ENCODE measurements at places on chromosomes 11 and 22. TPM values are rescaled to one million over a fixed set of nuclear protein-coding genes. Genes with fewer than 3 reads are reported as not detected.

The OR4C12 gene
- total RNA-seq = not detected

The SCGB1C1 gene
- total RNA-seq = not detected

The CRYBB3 gene
- total RNA-seq = not detected

GRCh38 chr11:14264966-14265365 is 94.0 kb downstream of the RRAS2 start:
- no peak overlapping the region for H3K27ac ChIP-seq
- H3K36me3 ChIP-seq = no peaks in the 10 kb centered on the region
- no peaks in the 10 kb centered on the region for H3K4me1 ChIP-seq
- no peak for DNase-seq

DNA sequence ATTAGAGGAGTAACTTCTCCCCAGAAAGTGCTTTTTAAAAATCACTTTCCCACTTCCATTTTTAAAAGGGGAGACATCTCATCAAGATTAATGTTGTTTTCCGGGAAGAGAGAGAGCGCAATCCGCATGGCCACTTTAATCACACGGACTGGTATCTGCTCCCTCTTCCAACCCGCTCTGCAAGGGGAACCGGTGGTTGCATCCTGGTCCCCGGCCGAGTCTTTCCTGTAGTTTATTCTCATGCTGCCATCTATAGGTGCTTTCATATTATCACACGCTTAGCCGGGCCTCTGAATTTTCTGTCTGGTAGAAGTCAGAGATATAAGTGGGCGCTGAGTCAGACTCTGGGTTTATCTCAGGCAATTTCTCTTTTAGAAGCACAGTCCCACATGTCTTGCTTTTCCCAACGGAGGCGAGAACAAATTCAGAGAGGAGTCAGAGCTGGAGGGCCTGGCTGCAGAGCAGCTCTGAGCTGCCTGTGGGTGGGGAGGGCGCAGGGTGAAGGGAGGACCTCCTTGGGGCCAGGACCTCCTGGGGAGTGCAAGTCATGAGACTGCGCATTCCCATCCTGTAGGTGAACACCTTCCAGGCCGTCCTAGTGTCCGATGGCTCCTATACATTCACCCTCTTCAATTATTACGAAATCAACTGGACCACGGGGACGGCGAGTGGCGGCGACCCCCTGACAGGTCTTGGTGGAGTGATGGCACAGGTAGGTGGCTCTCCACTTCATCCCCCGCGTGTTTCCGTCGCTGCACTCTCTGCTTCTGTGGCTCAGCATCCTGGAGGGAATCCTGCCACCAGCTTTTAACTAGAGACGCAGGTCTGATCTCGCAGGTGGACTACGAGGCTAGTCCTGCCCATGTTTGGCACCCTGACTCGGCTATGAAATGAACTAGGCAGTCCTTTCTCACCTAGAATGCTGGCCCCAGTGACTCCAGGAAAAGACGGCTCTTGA is 11.7 kb downstream of the TECTA start:
- no peak overlapping the region for H3K4me3 ChIP-seq
- no peak overlapping the region for H3K27ac ChIP-seq
- H3K36me3 ChIP-seq = no peaks in the 10 kb centered on the region
- H3K4me1 ChIP-seq = no peaks in the 10 kb centered on the region
- H3K27me3 ChIP-seq = peaks cover 4% of the 10 kb centered on the region
- peak; percentile 77 for DNase-seq

Measured in fibroblast of lung (primary cell).